ENCODE measurements at places on chromosomes 12 and 14. TPM values are rescaled to one million over a fixed set of nuclear protein-coding genes. Genes with fewer than 3 reads are reported as not detected.

Gene LMNTD1
- total RNA-seq = not detected

Gene KRT74
- not detected for total RNA-seq

GRCh38 chr12:29270446-29270845, 110.5 kb downstream of the ERGIC2 start:
- DNase-seq = no peak

DNA sequence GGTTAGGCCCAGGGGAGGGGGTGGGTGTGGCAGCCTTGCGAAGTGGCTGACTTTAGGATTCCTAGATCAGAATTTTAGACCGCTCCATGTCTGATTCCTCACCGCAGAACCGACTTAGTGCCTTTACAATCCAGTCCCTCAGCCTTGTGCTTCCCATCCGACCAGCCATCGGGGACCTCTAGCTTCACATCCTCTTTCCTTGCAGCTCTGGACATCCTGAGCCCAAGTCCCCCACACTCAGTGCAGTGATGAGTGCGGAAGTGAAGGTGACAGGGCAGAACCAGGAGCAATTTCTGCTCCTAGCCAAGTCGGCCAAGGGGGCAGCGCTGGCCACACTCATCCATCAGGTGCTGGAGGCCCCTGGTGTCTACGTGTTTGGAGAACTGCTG, 557 bp downstream of the COPS7A start:
- DNase-seq = no peak

DNA sequence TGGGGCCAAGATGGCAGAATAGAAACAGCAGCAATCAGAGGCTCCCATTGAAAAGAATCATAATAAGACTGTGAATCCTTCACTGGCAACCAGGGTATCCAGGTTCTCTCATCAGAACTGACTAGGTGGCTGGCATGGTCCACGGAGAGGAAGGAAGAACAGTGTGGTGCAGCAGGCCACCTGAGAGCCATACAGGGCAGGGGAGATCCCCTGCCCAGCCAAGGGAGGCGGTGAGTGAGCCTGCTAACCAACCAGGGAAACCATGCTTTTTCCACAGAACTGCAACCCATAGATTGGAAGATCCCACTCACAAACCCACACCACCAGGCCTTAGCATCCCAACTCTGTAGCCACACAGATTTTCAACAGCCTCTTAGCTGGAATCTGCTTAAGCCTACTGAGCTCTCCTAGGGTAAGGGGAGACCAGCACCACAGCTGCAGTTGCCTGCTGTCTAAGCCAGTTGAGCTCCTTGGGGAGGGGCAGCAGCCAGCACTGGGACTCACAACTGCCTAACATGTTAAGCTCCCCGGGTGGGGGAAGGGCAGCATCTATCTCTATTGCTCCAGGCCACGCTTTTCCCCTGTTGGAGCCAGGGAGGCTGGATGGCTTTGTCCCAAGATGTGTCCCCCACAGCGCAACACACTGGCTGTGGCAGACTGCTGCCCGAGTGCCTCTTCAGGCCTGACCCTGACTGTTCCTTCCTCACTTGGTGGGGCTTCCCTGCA, 342.6 kb upstream of the CCDC196 start:
- DNase-seq = no peak

DNA sequence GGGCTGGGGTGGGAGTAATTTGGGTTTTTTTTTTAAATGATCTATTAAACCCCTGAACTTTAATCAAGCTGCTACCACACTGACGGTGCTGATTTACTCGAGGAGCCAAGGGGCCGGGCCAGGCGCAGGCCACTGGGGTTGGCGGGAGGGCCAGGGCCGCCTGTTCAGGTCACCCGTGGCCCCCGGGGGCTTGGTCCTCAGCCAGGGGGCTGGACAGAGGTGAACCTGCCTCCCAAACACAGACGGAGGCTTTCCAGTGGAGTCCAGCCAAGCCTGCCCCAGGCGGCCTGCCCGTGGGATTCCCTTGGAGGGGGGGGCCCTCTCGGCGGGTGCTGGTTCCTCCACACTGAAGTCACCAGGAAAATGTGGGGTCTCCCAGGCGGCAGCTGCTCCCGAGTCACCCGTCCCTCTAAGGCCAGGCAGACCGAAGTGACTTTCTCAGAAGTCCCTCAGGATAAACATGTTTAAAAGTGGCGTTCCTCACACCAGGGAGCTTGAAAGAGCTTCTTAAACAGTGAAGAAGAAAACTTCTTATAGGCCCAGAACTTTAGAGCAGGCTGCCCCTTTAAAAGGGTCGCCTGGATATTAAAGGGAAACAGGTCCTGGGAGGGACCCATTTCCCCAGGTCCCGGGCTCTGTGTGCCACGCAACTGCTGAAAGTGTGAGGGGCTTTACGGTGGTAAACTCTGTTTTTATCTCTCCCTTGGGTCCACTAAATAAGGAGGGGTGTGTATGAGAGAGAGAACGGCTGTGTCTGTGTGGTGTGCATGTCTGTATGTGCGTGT, 167.2 kb upstream of the GSC start:
- peak; percentile 61 for DNase-seq

GRCh38 chr14:74619672-74620131, 7.7 kb upstream of the LTBP2 start:
- peak; percentile 78 for DNase-seq

DNA sequence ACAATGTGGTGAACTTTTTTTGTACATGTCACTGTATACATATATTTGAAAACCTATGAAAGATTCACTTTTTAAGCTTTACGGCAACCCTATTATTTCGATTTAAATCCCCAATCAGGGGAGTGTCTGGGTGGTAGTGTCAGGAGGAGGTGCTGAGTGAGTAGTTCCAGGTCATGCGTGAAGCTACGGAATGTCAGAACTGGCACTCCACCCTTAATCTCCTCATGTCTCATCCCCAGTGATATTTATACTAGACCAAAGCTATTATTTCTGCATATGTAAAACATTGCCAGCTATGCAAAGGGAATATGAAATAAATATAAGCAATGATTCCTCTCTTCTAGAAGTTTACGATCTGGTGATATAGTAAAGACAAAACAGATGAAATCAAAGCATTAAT, 12.3 kb downstream of the NR1H4 start:
- DNase-seq = no peak

DNA sequence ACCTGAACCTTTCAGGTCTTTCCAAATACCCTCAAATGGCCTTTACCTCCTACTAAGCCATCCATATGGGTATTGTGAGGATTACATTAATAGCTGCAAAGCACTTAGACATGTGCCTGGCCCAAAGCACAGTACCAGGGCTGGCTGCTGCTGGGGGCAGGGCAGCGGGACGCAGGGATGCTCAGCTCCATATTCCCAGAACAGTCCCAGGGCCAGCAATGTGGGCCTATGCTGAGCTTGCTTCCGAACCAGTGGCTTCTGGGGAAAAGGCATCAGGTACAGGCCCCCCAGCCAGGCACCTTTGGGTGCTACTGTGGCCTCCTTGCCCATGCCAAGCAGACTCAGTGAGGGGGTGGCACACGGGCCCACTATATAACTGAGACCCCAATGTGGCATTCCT, 10.4 kb downstream of the ACTN1 start:
- no peak for DNase-seq

DNA sequence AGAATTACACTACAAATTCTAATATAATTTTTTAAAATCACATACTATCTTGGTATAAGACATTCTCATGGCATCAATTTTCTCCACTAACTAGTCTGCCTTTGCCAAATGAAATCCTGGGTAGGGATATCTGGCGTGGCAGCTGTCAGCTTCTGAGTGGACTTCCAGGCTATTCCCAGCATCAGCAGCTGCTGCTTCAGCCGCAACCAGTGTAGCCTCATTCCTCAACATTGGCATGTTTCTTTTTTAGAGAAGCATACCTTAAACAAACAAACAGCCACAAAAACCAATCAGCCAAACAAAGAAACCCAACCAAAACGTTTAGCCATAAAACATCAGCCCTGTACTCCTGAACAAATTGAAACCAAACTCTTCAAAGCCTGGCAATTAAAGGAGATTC, 235.8 kb downstream of the SSPN start:
- DNase-seq = no peak

GRCh38 chr14:102736956-102737355, 40.3 kb upstream of the TRAF3 start:
- no peak for DNase-seq

GRCh38 chr14:74574706-74575105, 37.3 kb downstream of the LTBP2 start:
- DNase-seq = no peak

DNA sequence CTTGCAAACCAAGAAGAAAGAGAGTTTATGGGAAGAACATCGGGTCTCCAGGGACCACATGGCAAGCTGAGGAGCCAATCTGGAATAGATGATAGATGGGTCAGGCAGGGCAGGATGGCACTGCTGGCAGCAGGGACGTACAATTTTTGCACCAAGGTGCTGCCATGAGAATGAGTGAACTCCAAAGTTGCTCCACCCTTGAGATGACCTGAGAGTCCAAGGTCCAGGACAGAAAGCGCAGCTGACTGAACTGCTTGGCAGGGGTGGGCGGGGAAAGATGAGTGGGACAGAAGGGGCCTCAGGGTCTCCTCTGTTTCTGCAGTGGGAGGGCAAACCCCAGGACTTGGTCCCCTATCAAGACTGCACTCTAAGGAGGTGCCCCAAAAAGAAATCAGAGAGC, 136.7 kb upstream of the GSC start:
- no peak for DNase-seq

DNA sequence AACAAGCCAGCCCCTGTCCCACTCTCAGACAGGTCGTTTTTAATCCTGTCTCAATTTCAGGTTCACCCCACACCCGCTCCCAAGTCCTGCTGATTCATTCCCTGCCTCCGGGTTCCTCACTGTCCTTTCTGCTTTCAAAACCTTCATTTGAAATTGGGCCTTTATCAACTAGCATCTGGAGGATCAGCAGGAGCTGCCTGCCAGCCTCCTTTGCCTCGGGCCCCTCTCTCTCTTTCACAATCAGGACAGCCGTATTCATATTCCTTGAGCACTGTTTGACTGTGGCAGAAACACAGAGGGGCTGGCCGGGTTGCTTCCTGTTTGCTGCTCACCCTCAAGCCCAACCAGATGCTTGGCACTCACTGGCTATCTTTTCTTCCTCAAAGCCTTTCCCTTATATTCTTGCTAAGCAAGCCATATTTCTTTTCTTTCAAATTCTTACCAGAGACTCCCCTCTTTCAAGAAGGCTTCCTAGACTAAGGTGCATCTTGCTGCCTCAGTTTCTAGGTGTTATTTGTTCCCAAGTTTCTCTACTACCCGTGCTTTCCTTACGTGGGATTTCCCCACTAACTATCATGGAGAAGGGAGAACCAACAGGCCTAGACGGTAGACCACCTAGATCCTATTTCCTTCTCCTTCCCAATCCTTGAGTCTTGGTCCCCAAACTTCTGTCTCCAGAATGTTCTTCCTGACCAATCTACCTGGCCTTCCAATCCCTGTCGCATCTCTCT, 3.0 kb downstream of the GALNT6 start:
- no peak for DNase-seq

DNA sequence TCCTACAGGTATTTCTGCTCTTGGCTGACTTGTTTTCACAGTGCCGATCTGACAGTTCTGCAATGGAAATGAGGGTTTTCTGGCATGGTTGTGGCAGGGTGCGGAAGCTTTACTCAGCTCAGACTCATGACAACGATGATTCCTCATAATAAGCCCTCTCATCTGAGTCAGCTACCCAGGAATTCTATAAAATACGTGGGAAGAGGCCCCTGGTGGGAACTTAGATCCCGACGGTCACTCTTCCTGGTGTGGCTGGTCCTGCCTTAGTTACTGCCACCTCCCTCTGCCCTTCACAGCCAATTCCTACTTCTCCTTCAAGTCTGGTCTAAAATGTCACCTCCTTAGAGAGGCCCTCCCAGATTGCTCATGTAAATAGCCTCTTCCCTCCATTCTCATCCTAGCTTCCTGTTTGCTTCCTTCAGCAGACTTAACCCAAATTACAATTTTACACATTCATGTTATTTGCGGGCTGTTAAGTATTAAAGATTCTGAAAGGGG, 104.2 kb upstream of the MAP1LC3B2 start:
- no peak for DNase-seq

- no peak for DNase-seq
These were observed 29.0 kb downstream of the TRMT5 start for GRCh38 chr14:60951776-60952435.

DNA sequence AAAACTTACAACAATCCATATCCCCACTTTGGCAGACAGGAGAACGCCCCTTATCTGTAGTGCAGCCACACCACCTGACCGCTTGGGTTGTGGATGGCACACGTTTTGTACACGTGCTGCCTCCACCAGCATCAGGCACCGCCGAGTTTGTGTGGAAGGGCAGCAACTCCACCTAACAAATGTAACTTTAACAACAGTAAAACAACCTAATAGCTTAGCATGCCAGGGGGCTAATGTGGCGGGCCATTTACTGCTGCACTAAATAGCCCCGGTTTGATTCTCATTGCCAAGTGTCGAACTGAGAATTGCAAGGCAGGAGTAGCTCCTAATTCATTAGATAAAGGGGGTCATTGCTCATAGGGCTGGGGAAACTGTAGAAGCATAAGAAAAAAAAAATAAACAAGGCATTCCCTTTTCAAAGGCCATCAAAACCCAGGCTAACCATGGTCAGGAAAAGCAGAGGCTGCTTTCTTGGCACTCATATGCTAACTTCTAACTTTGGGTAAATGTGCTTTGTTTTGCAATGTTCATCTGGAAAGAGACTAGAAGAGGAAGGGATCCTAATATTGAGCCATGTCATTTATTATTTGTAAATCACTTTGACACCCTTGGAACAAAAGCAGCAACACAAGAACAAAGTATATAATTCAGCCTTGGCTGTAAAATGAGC, 279.7 kb upstream of the SOX5 start:
- no peak for DNase-seq

DNA sequence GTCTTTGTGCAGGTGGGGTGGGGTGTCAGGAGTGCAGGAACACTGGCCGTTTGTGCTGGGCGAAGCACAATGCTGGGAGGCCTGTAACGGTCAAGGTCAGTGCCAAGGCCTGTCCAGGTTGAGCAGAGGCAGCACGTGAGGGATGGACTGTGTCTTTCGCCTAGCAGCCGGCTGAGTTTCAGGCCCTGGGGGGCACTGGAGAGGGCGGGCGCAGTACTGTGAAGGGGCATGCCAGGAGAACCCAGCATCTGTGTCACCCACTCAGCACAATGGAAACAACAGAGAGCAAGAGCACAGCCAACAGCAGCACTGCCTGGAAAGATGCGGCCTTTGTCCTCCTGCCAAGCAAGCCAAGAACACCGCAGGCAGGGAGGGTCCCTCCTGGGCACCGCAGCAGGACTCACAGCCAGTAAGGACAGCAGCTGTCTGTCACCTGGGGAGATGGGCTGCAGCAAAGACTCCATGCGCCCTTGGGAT, 25.2 kb downstream of the SLC25A47 start:
- DNase-seq = no peak
